T47D (cell line): ENCODE measurements at places on chromosomes 13 and 19.
A peak's percentile ranks its signal among the peaks of the same experiment; 100 is the strongest.

DNA sequence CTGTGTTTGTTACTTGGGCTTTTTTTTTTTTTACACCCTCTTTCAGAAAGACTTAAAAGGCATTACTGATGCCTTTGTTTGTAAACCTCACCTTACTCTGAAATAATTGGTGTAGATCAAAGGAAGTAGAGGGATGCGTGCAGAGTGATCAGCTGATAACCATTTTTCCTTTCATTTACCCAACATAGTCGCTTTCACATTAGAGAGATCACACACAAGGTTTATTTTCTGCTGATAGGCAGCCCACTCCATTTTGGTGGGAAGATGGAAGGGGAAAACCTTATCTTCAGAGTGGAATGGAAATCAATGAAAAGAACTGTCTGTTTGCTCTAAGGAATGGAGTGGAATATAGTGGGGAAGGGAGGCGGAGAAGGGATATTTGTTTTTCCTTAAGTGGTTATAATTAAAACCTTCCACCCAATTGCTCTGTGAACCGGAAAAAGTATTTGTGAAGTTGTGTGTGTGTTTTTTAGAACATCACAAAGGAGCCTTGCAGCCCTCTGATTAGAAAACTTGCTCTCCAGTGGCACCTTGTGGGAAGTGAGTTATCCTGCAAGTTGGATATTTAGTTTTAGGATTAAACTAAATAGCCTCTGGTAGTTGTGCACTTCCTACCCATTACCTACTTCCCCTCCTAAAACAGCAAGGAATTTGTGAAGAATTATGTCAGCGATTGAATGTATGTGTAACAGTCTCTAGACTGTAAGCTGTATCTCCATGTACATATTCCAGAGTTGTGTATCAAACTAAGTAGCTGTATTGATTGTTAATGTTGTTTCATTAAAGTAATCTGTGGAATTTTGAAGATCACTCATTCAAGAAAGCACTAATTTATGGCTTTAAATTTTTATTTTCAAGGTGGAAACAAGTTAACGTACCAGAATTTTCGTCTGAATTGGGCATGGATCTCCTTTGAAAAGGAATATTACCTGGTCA lies 76.8 kb downstream of the FREM2 start:
- DNase-seq, result peak; percentile 8

DNA sequence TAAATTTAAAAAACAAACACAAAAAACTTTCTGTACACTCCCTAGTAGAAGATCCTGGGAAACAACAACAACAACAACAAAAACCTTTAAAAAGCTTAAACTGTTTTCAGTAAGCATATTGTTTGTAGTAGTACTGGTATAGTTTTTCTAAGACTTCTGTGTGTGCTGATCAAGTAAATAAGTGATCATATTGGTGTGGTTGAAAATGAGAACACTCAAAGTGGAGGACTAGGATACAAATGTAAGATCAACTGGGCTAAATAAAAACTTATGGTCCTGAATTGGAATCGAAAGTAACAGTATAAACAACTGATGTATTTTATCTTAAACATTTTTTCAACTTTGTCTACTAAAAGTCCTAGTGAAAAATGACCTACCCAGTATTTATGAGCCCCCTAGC lies 135.5 kb downstream of the FOXO1 start:
- no peak for DNase-seq

DNA sequence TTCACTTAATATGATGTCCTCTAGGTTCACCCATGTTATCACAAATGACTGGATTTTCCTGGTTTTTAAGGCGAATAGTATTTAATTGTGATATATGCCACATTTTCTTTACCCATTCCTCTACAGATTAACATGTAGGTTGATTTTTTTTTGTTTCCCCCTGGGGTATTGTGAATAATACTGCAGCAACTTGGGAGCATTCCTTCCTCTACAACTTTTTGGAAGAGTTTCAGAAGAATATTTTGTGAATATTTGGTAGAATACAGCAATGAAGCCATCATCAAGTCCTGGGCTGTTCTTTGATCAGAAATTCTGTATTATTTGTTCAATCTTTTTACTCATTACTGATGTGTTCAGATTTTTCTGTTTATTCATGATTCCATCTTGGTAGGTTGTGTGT lies 5.6 kb upstream of the ZNF331 start:
- DNase-seq, result no peak

GRCh38 chr19:1324806-1325567 lies 39.3 kb downstream of the EFNA2 start:
- peak; percentile 53 for DNase-seq

DNA sequence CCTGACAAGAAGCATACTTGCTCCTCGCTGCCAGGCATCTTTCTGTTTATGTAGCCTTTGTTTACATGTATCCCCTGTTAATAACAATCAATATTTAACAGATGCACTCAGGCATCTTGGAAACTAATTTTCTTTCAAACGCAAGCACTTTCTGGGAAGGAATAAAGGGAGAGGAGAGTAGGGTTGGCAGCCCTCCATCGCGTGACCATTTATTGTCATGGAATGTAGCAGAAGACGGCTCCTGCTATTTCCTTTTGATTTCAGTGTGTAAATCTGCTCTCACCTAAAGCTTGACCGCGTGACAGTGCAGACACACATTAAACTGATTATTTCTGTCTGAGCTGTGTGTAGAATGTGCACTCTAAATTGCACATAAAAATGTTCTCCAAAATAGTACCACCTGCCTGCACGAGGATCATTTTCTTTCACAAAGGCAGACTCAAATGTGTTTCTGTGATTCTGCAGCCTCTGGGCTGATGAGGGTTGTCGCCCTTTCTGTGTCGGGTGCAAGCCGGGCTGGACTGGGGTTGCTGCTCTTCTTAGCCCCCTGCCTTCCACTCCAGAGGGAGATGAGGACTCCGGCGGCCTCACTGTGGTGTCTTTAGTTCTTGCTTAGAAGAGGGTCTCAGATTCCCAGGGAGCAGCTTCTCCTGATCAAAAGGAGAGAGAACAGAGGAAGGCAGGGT lies 223.5 kb upstream of the MAB21L1 start:
- no peak for DNase-seq

GRCh38 chr13:112177450-112178288 lies 110.7 kb downstream of the SOX1 start:
- DNase-seq, result no peak

GRCh38 chr19:38851622-38852230 lies 1.9 kb upstream of the HNRNPL start:
- peak; percentile 94 for DNase-seq

- no peak for DNase-seq
Measured at GRCh38 chr13:42660333-42660965, 86.5 kb downstream of the TNFSF11 start.

DNA sequence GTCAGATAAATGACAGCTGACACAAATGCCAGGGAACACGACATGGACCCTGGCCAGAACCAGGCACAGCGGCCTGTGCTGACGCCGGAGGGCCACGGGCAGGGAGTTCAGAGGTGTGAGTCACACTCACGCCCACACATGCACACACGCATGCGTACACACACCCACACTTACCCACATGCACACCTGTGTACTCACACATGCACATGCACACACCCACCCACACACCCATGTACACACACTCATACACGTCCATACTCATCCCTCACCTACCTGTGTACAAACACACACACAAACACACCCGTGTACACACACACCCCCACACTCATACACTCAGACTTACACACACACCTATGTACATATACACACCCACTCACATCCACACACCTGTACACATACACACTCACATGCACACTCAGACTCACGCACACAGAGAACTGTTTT lies 40.4 kb downstream of the MLLT1 start:
- no peak for DNase-seq

GRCh38 chr19:5913739-5914357 lies at the start of gene CAPS:
Gene CAPS (plus strand): TSS chr19:5914254. CDS start chr19:5914407, 153 bp downstream.
- peak; percentile 25 for DNase-seq

- DNase-seq, result peak; percentile 15
Measured at GRCh38 chr19:29119590-29119989, 93.4 kb downstream of the UQCRFS1 start.

DNA sequence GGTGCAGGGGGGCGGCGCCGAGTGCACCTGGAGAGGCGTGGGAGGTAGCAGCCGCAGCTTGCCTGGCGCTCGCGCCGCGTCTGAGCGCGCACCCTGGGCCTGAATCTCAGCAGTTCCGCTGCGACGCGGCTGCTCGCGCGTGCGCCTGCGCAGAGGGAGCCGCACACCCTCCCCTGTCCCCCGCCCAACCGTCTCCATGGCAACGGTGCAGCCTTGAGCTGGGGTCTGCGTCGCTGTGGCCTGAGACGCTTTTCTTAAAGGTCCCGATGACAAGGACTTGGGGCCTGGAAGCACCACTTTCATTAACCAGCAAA lies at the start of gene PNMA8B:
Gene PNMA8B, minus strand, starts transcription at position 82 of the 314 bp plus-strand sequence. CDS start 402 bp downstream, outside the sequence.
- DNase-seq, result no peak

GRCh38 chr19:13839938-13840304 lies 37.0 kb upstream of the NANOS3 start:
- no peak for DNase-seq

- no peak for DNase-seq
Measured at GRCh38 chr13:27792393-27793218, at the start of gene GSX1. Gene GSX1 (plus strand): TSS chr13:27792483. CDS start chr13:27792691, 208 bp downstream.

GRCh38 chr13:49410006-49410405 lies 33.9 kb downstream of the CAB39L start:
- DNase-seq, result no peak

DNA sequence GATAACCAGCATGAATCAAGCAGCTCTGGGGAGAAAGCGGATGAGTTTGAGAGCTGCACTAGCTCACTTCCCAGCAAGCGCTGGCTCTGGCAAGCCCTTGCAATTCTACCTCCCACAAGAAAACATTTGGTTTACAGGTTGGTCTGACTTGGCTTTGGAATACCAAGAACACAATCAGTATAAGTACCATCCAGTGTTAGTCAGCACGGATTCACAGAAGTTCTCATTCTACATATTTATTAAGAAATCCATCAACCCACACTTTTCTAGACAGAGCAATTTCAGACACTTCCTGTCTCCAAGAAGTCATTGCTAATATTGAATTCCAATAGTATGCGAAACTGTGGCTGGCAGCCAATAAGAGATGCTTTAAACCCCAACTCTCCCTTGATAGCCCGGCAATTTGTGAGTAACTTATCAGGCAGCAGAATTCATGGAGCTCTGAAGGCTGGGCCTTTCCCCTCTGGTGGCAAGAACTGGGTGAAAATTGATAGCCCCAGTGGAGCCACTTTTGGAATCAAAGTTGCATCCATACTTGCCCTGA lies 59.4 kb upstream of the WASF3 start:
- no peak for DNase-seq

DNA sequence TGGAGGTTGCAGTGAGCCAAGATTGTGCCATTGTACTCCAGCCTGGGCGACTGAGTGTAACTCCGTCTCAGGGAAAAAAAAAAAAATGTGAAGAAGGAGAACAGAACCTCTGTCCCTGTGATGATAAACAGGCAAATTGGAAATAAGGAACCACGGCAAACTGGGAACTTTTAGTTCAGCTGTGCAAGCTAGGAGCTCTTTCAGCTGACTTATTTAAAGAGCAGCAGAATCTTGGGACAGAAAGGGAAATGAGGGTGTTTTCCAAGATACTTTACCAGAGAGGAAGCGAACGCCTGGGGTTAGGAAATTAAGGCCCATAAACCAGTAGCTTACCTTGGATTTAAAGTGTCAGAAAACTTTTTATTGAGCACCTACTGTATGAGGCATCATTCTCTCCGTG lies 3.0 kb upstream of the UPF1 start:
- DNase-seq, result no peak

DNA sequence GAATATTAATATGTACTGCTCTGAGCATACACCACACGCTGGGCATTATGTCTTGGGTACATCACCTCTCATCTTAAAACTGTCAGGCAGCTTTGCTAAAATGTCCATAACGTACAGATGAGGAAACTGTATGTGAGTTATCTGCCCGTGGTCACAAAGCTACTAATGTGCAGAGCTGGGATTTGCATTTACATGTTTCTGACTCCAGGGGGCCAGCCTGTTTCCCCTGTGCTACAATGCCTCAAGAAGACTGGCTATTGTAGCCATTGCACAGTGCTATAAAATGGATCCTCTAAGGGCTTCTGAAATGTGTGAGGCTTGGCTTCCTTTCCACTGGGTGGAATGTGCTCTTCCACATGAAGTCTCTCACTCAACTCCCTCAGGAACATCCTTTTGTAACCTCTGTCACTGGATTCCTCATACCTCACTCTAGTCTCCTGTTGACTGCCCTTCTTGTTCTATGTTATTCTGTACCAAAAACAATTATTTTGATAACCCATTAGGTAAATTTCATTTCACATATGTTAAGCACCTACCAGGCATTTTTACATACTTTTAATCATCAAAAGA lies 95.6 kb upstream of the HTR2A start:
- DNase-seq, result no peak

GRCh38 chr19:7515645-7516151 lies at the start of gene ZNF358:
Gene ZNF358 (plus strand): TSS chr19:7516103. CDS start chr19:7519243, 3,140 bp downstream.
- peak; percentile 69 for DNase-seq

GRCh38 chr13:47258384-47258783 lies 361.5 kb upstream of the HTR2A start:
- no peak for DNase-seq

DNA sequence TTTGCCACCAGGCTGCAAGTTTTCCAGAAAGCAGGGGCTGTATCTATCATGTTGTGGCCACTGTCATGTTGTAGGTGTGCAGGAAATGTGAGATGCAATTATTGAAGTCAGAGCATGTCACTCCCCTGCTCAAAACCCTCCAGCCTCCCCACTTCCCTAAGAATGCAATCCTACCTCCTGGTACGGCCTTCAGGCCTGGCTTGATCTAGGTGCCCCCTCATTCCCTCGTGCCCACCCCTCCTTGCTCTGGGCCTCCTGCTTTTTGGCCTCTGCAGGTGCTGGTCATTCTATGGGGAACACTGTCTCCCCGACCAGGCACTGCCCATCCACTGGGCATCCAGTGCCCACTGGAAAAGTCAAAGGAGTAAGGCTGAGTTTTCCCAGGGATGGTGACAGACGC lies 28.5 kb upstream of the MATK start:
- no peak for DNase-seq

DNA sequence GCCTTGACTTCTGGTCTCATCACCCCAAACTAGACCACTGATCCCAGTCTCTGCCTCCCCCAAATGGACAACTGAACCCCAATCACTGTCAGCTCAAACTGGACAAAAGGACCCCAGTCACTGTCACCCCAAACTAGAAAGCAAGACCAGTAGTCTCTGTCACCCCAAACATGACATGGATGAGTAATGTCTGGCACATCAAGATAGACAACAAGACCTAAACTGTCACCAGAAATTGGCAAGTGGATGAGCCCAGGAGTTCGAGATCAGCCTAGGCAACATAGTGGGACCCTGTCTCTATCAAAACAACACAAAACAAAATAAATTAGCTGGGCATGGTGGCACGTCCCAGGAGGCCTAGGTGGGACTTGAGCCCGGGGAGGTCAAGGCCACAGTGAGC lies 12.0 kb downstream of the RABAC1 start:
- no peak for DNase-seq
